Subcutaneous adipose tissue (tissue), 4 donors: ENCODE measurements at places on chromosomes 4 and X. TPM values are rescaled to one million over a fixed set of nuclear protein-coding genes. Genes with fewer than 3 reads are reported as not detected.

Gene MAGEC2
- total RNA-seq = not detected

Gene USP17L28
- total RNA-seq = not detected

Gene CAMK2D
- total RNA-seq = 89.0 TPM

Gene BMP3
- total RNA-seq = 2.9 TPM

Gene BGN
- 43.0 TPM for total RNA-seq

Gene ABCG2
- total RNA-seq = 12.4 TPM

Gene CT45A1
- not detected for total RNA-seq

Gene TLR6
- 10.1 TPM for total RNA-seq

Gene SULT1B1
- total RNA-seq = 2.2 TPM

Gene TEX13D
- not detected for total RNA-seq

Gene NAP1L3
- total RNA-seq = 0.57 TPM

Gene JAKMIP1
- total RNA-seq = 0.38 TPM

Gene TRAM1L1
- 0.65 TPM for total RNA-seq

Gene SPANXN3
- not detected for total RNA-seq

Gene RXFP1
- total RNA-seq = not detected

Gene CTAG1A
- not detected for total RNA-seq

Gene NPY1R
- 29.7 TPM for total RNA-seq

Gene ADAMTS3
- total RNA-seq = 1.3 TPM

Gene SUPT20HL2
- total RNA-seq = not detected

Gene SLITRK4
- 13.5 TPM for total RNA-seq

Gene TMEM31
- total RNA-seq = not detected

Gene DCHS2
- total RNA-seq = not detected

Gene EGFL6
- total RNA-seq = 90.1 TPM

Gene SMR3A
- not detected for total RNA-seq

Gene GYPA
- total RNA-seq = not detected

Gene GLRB
- total RNA-seq = 7.7 TPM

Gene CFAP47
- not detected for total RNA-seq

Gene EDA2R
- 1.1 TPM for total RNA-seq
